ENCODE measurements at places on chromosomes 4 and X.

GRCh38 chr4:24863799-24864198 lies 49.0 kb downstream of the CCDC149 start:
- no peak for DNase-seq

DNA sequence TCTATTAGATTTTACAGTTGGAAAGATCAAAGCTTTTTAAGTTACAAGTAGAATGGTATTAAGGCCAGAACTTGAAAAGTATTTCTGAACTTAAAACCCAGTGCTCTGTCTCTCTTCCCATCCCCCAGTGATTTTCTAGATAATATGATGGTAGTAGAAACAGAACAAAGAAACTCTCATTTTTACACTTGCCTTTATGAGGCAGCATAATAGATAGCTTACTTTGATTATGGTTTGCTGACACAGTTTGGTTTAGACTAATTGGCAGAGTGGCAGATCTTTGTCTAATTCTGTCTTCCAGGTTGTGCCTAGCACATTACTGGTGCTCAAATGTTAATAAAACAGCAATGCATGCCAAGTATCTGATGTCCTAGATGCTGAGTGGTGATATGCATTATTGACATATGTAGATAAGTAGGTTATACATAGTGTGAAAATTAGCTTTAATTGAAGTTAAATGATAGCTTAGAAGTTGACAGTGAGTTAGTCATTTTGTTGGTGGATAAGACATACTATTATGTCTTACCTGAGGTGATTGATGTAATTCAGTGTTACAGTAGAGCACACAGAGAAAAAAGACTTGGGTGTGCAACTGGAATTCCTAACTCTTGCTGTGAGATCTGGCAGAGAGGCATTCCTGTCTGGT lies 4.3 kb upstream of the RAPGEF2 start:
- no peak for DNase-seq

- DNase-seq: peak; percentile 36
Observed at GRCh38 chr4:95643627-95644026, 94.9 kb upstream of the UNC5C start.

DNA sequence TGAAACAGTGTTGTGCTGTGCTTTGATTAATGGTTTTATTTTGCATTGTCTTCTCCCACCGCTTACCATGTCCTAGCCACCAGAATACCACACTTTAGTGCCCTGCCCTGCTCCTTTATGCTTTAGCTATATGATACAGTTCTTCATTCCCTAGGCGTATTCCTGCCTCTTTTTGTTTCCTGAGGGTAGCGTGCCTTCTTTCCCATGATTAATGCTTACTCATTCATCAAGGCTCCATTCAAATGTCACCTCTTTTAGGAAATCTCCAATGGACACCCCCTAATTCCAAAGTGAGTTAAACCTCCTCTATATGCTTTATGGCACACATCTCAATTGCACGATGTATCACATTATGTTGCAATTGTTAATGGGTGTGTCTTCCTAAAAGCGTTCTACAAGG lies 46.3 kb downstream of the SPANXD start:
- DNase-seq: no peak

- no peak for DNase-seq
Observed at GRCh38 chr4:85909851-85910250, 434.9 kb downstream of the ARHGAP24 start.

DNA sequence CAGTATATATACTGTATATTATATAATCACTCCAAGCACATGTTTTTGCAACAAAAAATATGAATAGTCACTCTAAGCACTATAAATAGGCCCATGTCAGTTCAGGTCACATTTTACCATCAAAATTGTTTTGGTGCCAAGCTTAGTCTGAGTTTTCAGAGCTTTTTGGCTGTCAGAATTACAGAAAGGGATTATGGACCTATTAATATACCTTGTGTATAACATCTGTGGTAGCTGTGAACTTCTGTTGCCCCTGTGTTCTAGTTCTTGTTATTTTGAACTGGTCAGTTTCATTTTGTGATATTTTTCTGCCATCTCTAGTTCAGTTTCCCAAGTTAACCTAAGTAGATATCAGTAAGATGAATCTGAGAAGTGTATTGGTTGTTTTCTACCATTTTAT lies 22.9 kb downstream of the EXOC1 start:
- no peak for DNase-seq

DNA sequence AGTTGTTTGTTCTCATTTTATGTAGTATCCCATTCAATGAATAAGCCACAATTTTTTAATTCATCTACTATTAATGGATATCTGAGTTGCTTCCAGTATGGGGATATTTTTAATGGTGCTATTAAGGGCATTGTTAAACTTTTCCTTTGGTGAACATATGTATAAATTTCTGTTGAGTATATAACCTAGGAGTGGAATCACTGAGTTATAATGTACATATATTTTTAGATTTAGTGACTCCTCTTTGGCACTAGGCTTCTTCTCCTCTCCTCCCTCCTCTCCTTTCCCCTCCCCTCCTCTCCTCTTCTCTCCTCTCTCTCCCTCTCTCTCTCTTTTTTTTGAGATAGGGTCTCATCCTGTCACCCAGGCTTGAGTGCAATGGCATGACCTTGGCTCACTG lies 26.4 kb downstream of the RBM47 start:
- no peak for DNase-seq

GRCh38 chr4:62495032-62495431 lies 1294.9 kb downstream of the ADGRL3 start:
- no peak for DNase-seq

GRCh38 chr4:162201673-162202072 lies 37.9 kb upstream of the FSTL5 start:
- DNase-seq: peak; percentile 30

DNA sequence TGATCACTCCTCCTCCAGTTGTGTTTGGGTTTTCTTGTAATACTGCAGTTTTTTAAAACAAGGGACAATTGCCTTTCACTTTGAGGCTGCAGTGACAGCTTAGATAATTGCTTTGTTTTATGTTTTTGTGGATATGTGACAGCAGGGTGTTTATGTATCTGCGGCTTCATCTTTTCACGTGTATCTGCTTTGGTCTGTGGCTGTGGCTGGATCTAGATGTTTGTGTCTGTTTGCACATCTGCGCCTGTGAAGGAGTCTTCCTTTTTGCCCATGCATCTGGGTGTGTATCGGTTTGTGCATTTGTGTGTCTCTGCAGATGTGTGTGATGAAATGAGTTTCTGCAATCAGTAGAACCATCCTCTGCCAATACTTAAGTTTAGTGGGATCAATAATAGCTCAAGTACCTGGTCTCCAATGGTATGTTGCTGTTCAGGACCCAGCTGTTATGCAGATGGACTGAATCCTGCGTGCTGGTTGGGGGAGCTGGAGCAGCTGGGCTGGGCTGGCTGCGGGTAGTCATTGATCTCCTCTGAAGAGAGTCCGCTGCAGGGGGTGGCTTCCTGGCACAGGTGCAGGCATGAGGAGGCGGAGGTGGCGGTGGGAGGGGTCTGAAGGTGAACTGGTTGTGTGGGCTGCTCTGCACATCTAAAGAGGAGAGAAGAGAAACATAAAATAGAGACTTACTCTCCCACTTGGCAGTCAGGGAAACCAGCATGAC lies 390.3 kb downstream of the SH2D1A start:
- DNase-seq: peak; percentile 7

DNA sequence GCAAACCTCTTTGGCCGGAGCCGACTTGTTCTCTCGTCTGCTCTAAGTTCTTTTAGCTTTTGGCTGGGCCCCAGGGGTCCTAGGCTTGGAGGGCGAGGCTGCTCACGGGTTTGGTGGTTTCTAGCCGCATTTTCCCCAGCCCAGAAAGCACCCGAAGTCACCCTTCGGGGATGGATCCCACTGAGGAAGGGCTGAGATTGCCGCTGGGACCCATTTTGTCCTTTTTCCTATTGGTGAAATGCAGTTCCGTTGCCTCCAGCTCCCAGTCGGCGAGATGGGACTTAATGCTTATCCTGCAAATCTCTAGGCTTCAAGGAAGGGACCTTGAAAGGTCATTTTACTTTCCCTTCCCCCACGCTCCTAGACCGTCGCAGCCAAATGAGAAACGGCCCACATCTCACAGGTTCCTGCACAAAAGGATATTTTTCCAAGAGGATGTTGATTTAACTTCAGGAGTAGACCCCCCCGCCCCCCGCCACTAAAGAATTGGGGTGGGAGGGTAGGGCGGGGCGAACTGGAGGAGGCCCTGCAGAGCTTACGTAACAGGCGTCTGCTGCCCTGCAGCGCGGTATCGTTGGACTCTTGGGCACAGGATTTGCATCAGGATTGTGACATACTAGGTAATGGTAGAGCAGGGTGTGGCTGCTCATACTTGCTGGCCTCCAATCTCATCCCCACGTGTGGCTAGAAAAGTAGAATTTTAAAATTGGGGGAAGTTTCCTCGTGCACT lies 564 bp downstream of the PGK1 start:
- DNase-seq: peak; percentile 72

- no peak for DNase-seq
Observed at GRCh38 chrX:10416424-10416823, 204.0 kb downstream of the MID1 start.

GRCh38 chrX:43586830-43587229 lies 69.3 kb upstream of the MAOA start:
- DNase-seq: no peak

- DNase-seq: no peak
Observed at GRCh38 chr4:3827616-3828492, 61.7 kb downstream of the ADRA2C start.

DNA sequence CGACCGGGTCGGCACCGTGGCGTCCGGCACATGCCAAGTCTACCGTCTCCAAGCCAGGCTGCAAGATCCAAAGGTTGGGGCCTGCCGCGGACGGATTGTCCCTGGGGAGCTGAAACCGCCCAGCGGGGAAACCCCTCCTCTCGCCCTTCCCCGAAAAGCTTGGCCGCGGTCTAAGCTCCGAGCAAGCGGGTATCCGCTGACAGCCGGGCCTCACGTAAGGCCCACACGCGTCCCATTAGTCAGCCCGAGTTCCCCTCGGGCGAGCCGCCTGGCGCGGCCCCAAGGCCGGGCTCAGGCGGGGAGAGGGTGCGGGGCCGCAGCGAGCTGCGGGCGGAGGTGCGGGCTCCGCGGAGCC lies 6.8 kb upstream of the BCOR start:
- DNase-seq: peak; percentile 26

- DNase-seq: no peak
Observed at GRCh38 chr4:154004507-154005170, 215.8 kb upstream of the SFRP2 start.

GRCh38 chrX:439241-439640 lies 52.5 kb upstream of the PPP2R3B start:
- DNase-seq: no peak

GRCh38 chr4:26803211-26803861 lies 57.3 kb upstream of the STIM2 start:
- no peak for DNase-seq

DNA sequence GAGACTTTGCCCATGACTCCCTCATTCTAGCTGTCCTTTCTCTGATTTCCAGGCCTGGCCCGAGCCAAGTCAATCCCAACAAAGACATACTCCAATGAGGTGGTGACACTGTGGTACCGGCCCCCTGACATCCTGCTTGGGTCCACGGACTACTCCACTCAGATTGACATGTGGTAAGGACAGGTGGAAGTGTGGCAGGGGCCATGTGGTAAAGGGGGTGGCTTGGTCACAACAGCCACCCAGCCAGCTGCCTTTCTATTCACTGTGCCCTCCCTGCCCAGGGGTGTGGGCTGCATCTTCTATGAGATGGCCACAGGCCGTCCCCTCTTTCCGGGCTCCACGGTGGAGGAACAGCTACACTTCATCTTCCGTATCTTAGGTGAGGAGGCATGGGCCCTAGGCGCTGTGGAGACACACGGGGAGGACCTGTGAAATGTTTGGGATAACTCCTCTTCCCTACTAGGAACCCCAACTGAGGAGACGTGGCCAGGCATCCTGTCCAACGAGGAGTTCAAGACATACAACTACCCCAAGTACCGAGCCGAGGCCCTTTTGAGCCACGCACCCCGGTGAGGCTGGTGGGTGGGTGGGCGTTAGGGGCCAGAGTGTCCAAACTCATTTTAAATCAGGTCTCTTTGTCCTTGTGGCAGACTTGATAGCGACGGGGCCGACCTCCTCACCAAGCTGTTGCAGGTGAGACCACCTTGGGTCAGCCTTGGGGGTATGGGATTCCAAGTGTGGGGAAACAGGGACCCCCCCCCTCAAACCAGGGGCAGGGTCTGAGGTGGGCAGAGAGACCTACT lies 6.1 kb upstream of the USP11 start:
- DNase-seq: no peak

DNA sequence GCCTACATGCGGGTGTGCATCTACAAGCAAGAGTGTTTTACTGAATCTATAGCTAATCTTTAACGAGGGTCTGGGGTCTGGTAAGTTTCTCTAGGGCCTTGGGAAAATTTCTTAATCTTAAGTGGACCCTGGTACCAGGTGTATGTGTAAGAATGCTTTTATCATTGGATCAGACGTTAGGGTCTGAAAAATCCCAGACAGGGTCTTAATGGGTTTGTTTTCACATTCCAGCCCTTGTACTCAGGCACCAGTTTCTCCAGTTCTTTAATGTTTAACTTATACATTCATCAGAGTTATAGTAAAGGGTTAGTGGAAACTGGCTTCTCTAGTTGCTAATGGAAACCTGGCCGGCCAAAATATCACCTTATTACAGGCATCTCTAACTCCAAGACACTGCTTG lies 11.6 kb downstream of the MAGEB16 start:
- DNase-seq: no peak

DNA sequence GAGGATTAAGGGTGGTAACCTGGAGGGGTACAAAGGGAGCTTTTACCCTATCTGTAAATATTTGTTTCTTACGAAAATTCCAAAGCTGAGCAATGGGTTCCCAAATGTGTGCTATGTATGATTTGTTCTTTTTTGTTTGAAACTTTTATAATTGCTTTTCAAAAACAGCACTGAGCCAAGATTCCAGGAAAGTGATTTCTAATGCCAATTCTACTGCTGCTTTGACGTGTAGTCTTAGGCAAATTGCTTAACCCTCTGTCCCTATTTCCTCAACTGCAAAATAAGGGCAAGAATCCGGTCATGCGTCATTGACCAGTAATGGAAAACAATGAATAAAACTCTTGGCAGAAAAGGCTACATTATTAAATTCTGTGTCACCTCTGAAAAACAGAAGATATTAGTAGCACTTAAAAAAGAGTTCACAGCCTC lies 454.7 kb downstream of the IL15 start:
- DNase-seq: no peak
